ENCODE measurements at places on chromosomes 12 and 14.

- peak; percentile 45 for DNase-seq
Measured at GRCh38 chr12:53219292-53219955, 12.4 kb upstream of the ITGB7 start.

DNA sequence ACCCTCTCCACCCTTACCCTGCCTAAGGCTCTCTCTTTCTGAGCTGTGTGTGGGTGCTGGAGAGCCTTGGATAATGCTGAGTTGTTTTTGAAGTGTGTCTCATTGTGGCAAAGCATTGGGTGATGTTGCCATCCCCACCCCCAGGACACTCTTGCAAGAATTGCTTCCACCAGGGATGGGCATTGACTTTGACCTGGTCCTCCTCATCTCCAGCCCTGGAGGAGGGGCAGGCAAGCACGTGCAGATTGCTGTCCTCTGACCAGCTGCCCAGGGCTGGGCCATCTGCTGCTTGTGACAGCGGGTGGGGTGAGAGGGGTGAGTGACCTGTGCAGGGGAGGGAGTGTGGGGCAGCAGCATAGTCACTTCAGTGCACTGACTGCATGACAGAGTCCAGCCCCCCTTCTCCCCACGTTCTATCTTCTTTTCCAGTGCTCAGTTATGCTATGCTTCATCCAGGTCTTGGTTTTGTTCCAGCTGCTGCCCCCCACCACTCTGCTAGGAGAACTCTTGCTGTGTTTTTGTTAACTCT is 26.2 kb downstream of the SUSD6 start:
- DNase-seq = peak; percentile 59

DNA sequence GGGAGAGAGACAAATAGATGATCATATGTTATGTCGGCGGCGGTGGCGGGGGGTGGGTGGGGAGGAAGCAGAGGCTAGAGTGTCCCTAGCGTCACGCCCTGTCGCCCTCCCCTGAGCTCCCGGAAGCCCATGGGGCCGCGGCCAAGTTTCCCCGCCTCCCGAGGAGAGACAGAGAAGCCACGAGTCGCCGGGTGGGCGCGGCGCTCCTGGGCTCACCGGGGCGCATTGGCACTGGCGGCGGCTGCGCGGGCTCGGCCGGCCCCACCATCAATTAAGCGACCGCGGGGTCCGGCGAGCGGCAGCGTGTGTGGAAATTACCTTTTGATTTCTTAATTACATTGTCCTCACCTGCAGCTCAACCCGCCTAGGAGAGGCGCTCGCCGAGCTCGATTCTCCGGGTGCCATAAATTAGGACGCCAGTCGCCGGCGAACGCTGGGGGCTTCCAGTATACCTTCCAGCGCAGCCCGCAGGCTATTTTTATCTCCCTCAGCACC is 119.9 kb upstream of the LHX5 start:
- peak; percentile 92 for DNase-seq

GRCh38 chr14:78709795-78710557 is 539.8 kb downstream of the NRXN3 start:
- no peak for DNase-seq

DNA sequence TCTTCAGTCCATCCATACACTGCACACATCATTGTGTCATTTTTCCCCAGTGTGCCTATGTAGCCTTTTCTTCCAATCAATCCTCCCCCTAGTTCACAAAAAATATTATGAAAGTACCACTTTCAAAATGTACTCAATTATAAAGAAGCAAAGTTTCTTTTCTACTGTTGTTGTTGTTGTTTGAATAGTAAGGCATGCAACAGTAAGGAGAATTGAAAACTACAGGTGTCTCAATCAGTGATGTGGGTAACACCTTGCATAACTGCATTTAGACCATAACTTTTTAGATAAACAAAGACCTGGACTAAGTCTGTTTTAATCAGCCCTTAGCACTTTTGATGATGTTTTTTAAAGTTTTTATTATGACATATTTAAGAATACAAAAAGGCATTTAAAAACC is 104.4 kb downstream of the EML5 start:
- DNase-seq = no peak

DNA sequence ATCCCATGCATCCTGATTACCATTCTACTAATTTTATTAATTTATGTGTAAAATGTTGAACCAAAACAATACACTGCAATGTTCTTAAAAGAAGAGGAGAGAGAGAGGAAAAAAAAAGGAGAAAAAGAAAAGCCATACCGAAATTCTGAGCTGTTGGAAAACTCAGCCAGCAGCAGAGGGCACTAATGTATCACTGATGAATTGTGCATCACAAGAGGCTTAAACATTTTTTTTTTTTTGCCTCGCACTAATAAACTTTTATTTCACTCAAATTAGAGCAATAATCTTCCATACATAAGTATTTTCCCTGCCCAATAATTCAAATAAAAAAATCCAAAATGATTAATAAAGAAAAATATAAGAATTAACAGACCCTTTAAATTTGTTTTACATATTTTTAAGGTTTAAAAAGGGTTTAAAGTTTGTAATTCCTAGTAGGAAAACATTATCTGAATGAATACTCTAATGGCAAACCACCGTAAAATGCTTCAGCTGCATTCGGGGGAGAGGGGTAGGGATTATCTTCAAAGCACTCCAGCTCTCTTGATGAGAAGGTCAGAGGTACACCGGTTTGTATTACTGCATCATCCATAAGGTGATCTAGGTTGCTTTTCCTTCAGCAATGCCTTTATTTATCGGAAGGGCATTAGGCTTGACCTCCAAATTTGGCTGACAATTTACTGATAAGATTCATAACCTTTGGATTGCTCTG is 41.9 kb downstream of the ATP23 start:
- DNase-seq = peak; percentile 81

GRCh38 chr12:89479982-89480381 is 44.6 kb downstream of the GALNT4 start:
- peak; percentile 52 for DNase-seq

DNA sequence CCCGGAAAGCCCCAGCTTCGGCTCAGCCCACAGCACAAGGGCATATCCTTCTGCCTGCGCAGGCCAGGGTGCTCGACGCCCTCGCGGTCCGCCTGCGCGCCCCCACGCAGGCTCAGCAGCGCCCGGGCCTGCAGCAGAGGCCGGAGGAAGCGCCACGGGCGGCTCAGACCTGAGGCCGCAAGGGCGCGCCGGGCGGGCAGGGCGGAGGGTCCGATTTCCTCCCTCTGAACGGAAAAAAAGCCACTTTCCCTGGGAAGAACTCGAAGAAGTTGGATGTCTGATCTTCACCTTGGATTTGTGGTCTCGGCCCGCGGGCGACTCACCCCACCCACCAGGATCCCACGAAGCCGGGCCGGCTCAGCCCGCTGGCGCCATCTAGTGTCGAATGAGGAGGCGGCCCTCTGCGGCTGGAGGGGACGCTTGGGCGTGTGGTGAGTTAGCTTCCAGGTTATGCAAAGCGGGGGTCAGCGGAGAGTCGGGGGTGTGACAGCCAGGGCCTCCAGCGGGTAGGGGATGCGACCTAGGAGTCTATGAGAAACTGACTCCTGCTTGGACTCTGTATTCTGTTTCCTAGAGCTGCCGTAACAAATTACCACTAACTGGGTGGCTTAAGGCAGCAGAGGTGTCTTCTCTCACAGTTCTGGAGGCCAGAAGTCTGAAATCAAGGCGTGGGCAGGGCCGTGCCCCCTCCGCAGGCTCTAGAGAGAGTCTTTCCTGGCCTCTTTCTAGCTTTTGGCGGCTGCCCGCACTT is 40.0 kb upstream of the SRSF5 start:
- peak; percentile 82 for DNase-seq

DNA sequence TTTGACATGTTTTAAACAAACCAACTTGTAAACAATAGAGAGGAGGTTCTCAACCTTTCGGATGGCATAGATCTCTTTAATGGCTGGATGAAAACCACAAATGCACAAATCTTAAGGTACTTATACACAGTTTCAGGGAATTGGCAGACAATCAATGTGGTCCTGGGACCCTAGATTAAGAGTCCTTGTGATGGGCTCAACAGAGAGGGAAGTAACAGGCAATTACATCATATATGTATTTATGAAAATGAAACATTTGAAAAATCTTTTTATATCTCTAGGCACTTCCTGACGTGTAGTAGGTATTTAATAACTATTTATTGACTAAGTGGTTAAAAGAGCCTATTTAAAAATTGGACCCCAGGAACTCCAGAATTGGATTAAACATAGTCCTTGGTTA is 897 bp downstream of the ACTR10 start:
- peak; percentile 16 for DNase-seq

DNA sequence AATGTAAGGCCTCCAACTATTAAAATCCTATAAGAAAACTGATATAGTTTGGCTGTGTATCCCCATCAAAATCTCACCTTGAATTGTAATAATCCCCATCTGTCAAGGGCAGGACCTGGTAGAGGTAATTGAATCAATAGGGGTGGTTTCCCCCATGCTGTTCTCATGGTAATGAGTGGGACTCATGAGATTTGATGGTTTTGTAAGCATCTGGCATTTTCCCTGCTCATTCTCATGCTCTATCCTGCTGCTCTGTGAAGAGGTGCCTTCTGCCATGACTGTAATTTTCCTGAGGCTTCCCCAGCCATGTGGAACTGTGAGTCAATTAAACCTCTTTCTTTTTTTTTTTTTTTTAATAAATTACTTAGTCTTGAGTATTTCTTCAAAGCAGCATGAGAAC is 31.9 kb downstream of the TSPAN19 start:
- no peak for DNase-seq

DNA sequence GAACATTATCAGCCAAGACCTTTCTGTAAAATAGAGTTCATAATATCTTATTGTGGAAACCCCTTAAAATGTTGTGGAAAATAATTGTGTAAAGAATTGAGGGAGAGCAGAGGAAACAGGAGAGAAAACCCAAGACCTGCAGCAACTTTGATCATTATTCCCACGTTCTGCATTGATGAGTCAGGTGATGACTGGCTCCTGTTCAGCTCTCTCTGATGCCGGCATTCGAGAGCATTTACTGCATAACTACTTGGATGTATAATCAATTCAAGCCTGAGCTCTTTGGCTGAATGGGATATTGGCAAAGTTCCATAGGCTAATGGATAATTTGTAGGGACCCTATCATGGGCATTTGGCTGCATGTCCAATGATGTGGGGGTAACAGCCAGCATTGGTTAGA is 176.3 kb upstream of the ARID2 start:
- no peak for DNase-seq

GRCh38 chr14:102785595-102785963 is 8.3 kb downstream of the TRAF3 start:
- no peak for DNase-seq

GRCh38 chr14:103315941-103316340 is 18.1 kb upstream of the EIF5 start:
- no peak for DNase-seq

DNA sequence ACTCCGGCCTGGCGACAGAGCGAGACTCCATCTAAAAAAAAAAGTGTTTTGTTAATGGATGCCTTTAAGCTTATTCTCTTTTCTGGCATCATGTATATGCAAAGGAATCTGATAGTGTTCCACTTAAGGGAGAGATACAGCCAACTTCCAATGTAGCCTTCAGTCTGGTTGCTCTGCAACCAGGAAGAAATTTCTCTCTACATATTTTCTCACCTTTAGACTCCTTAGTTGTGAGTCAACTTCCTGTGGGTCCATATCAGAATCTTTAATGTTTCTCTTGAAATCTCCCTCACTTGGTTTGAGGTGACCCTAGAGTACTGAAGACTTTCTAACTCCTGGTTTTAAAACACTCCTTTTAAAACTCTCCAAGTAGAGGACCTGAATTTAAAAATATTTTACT is 340.4 kb downstream of the SLC6A15 start:
- no peak for DNase-seq

GRCh38 chr14:36085861-36086260 is 90.7 kb downstream of the PTCSC3 start:
- DNase-seq = no peak

DNA sequence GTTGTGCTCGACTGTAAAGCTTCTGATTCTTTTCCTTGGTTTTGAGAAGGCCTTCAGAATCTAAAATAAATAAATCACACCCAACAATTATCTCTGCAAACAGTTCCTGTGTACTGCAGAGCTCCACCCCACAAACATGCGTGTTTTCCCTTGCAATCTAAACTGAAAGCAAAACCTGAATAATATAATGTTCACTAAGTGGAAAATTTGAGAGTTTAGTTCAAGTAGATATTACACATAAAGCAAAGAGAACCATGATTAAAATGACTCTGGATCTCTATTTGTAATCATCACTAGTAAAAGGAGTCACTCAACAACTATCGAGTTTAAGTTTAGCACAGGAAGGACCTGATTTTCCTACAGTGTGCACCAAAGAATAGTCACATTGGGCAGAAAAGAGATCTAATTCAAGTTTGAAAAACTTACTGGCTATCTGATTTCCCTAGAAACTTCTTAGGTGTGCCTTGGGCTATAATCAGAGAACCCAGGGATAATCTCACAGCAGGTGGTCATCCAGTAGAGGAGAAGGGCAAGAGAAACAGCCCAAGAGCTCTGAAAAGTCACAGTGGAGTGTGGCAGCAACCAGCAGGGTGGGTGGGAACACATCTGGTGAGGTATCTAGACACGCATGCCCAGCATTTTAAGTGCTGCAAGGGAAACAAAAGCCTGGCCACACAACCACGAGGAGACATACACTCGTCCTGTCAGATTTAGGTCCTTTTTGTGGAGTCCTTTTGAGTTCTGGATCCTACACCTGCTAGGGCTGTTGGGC is 25.4 kb downstream of the ATG14 start:
- no peak for DNase-seq

DNA sequence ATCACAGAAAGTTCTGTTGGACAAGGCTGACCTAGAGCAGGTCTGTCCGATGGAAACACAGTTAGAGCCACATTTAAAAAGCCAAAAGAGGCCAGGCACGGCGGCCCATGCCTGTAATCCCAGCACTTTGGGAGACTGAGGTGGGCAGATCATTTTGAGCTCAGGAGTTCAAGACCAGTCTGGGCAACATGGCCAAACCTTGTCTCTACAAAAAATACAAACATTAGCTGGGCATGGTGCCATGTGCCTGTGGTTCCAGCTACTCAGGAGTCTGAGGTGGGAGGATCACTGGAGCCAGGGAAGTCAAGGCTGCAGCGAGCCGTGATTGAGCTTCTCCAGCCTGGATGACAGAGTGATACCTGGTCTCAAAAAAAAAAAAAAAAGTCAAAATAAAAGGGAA is 14.9 kb downstream of the UBE3B start:
- no peak for DNase-seq

DNA sequence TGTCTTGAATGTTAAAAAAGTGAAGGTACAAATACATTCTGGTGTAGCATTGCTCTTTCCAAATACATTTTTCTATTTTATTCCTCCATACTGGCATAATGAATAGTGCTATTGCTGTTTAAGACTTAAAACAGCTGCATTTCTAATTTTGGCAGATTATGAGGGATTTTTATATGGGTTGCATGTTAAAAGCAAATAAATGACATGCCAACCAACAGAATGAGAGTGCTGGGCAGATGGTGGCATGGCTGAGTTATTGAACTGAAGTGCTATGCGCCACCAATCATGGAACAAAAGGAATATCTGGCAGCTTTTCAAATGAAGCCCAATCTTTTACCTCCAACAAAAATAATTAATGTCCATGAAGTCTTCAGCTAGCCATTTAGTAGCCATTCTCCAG is 215.0 kb downstream of the PRKD1 start:
- DNase-seq = no peak

DNA sequence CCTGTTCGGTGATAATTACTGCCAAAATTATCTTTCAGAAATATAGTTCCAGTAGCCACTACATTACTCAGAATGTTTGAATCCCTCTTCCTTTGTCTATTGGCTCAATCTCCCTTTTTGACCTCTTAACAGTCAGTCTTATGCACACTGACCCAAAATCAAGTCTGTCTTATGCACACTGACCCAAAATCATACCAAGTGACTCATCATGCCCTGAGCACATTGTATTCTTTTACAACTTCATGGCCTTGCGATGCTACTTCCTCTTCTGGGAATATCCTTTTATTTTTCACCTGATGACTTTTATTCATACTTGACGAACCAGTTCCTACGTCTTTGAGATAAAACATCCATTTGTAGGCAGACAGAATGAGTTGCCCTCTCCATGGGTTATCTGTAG is 182.3 kb downstream of the NPAS3 start:
- peak; percentile 13 for DNase-seq
